ENCODE measurements at places on chromosomes 4 and X.

DNA sequence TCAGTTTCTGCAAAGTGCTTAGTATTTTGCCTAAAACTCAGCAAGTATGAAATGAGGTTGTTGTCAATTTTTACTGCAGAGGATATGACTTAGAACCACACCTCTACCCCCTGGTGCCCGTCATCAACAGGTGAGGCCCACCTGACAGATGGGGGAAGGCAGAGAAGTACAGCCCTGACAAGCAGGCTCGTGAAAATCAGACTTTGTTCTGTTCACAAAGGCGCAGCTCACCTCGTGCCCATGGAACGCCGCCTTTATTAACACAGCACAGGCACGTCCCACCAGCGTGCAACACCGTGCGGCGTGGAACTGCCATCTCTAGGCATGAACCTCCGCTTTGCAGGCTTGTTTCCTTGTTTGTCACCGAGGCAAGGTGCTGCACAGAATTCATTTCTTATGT, 13.3 kb downstream of the CYP4V2 start:
- no peak for DNase-seq

- DNase-seq, result peak; percentile 60
These were observed 298.4 kb downstream of the ARHGAP10 start for GRCh38 chr4:148030193-148030873.

DNA sequence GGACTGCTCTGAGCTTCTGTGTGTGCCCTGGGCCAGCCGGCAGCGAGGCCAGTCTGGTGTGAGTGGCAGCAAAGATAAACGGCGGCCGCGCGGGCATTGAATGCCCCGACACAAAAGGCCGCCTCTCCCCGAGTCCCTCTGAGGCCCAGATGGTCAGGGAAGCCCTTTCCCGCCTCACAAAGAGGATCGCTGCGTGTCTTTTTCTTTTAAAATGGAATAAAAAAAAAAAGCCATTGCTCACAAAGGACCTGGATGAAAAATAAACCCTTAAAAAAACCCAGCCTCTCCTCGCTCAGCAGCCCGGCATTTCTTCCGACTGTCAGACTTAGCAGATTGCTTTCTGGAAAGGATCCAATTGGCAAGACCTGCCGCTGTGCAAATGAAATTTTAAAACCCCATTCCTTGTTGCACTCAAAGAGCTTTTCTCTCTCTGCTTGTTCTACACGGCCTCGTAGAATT, 578.7 kb downstream of the BCOR start:
- DNase-seq, result peak; percentile 15

DNA sequence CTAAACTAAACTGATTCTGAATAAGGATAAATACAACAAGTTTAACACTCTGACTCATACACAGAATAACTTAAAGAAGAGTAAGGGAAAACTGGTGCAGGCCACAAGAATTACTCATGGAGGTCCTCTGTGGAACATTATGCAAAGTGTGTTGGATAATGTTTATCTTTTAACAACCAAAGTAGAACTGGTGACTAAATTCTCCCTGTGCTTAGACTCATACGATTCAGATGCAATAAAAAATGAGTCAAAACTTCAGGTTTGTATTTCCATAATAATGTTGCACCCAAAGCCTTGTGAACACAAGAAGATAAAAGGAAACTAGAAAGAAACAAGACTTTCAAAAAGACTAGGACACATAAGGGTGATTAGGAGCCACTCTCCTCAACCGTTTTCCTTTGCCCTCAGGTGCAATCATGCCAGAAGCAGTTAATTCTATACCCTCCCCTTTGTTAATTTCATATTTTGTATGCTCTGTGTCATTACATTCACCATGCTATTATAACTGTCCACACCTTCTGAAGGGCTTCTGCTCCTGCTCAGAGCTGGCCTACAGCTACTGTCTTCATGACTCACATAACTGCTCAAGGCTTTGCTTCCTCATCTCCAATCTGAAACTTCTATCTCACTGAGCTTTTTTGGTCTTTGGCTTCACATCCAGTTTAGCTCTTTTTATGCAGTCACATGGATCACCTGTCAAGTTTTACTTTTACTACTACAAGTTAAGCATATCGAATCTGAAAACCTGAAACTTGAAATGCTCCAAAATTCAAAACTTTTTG, 60.2 kb downstream of the KCNIP4 start:
- peak; percentile 54 for DNase-seq

DNA sequence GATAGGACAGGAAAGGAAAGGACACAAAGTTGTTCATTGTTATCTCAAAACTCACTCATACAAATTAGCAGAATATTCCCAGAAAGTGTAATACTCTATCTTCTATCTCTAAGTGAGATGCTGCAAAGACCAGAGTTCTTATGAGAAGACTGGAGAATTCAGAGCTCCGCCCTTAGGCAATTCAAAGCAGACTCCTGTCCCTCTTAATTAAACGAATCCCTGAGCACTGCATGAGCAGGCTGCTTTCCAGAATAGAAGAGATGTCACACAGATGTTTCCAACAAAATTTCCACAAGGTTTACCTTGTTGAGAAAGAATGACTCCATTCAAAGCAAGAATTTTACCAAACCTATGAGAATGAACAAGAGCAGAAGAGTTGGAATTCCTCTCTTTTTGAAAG, 630.8 kb upstream of the INTU start:
- no peak for DNase-seq

- DNase-seq, result no peak
These were observed 103.8 kb upstream of the LEF1 start for GRCh38 chr4:108272561-108272960.

GRCh38 chr4:156909010-156909409, 62.6 kb downstream of the PDGFC start:
- DNase-seq, result no peak

DNA sequence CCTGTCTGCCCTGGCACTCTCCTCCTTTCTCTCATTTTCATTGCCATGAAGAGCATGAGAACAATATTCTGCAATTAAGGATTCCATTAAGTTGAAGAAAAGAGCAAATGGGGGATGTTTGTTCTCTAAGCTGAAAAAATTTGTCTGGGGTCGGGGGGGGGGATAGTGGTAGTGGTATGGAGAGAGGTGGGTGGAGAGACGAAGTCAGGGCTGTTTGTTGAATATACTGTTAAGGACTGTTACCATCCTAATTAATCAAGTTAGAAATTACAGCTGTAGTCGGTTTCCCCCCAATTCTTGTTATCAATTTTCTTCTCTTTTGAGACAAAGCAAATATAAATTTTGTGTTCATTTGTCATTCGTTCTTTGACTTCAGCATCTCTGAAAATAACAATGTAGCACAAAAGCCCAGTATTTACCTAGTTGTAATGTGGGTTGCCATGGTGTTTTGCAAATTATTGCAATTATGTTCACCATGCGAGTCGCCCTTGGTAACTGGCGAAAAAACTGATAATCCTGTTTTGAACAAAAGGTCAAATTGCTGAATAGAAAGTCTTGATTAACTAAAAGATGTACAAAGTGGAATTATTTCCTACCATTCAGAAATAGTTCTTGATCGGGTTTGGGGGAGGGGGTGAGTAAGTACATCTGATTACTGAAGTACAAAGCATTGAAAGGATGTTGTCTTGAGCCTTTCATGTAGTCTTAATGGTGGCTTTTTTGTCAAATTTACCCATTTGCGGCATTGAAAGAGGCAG, 139.1 kb downstream of the ARX start:
- DNase-seq, result no peak

GRCh38 chr4:37794056-37794455, 32.4 kb upstream of the PGM2 start:
- DNase-seq, result no peak

DNA sequence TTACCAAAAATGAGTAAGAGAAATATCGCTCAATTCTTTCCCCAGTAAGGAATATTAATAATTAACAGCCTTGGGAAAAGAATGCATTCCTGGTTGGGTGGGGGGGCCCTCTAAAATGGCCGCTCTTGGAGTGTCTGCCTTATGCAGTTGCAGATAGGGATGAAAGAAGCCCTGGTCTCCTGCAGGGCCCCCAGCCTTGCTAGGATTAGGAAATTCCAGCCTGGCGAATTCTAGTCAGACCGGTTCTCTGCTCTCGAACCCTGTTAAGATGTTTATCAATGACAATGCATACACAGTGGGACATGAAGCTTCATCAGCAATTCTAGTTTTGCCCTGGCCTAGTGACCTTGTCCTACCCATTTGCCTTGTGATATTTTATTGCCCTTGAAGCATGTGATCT, 1047.7 kb upstream of the GRID2 start:
- DNase-seq, result no peak

- no peak for DNase-seq
These were observed 75.3 kb upstream of the RAPGEF2 start for GRCh38 chr4:159027535-159027934.

DNA sequence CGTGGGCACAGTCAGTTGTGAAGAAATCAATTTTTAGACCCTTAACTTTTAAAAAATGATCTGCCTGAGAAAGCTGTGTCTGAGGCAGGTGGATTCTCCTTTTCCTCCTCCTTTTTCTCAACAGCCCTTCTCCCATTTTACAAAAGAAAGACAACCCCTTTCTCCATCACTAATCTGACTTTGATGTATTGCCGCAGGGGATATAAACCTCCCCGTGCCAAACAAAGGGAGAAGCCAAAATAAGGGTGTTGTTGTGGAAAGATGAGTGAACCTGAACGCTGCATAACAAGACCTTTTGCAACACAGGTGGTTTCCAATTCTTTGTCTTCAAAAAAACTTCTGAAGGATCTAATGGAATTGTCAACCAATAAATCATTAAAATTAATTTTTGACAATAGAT, 8.4 kb upstream of the FHL1 start:
- no peak for DNase-seq

DNA sequence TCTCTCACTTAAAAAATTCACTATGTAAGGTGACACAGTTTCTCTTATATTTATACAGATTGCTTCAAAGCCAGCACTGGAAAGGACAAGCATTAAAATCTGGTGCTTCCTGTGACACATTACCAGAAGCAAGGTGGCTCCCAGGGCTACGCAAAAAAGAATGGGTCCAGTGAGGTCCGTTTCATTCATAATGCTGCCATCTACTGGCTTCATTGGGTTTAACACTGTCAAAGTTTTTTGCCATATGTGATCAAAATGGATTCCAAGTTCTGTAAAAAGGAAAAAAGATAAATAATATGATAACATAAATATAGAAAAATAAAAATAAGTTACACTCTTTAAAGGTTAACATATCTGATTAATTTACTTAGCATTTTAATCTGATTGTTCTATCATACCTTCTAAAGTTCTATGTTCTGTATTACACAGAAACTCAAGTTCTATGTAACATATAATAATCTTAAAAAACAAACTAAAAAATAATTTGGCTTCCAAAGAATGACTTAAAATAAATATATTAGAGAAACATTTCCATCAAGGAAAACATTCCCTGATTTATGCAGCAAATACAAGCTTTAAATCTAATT, 22.1 kb downstream of the YIPF7 start:
- peak; percentile 60 for DNase-seq

- DNase-seq, result no peak
These were observed 298.0 kb upstream of the TET2 start for GRCh38 chr4:104848597-104849225.

GRCh38 chrX:119055687-119056086, 17.1 kb upstream of the CT47C1 start:
- DNase-seq, result no peak

DNA sequence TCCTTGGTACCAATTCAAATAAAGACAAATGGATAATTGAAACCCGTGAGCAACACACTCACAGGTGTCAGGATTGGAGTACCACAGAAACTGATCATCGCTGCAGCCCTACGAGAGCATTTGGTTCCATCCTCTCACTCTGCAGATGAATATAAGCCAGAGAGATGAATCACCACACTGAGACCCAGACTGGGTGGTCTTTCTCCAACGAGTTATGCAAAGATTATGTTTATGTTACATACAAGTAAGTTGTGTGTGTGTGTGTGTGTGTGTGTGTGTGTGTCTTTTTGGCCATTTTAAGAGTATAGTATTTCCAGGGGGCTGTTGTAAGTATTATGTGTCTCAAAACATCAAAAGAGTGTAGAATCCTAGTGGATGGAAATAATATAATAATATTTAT, 329.5 kb upstream of the ZFP42 start:
- DNase-seq, result no peak

DNA sequence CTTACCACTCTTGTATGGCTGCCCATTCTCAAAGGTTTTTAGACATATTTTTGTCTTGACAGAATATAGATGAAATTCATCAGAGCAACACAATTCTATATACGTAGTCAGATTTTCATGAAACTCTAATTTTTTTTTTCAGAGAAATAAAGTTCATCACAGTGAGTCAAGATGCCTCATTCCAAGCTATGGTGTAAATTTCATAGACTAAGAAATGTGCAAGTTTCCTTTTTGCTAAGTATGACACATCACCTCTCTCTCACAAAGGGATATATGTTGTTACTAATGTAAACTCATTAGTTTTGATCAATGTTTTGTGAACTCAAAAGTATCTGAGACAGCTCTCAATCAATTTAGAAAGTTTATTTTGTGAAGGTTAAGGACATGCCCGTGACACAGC, 60.4 kb upstream of the ATXN3L start:
- DNase-seq, result peak; percentile 21

GRCh38 chr4:158811704-158812103, 42.9 kb downstream of the FNIP2 start:
- DNase-seq, result no peak

GRCh38 chrX:98924511-98924910, 1485.6 kb downstream of the PCDH19 start:
- no peak for DNase-seq

DNA sequence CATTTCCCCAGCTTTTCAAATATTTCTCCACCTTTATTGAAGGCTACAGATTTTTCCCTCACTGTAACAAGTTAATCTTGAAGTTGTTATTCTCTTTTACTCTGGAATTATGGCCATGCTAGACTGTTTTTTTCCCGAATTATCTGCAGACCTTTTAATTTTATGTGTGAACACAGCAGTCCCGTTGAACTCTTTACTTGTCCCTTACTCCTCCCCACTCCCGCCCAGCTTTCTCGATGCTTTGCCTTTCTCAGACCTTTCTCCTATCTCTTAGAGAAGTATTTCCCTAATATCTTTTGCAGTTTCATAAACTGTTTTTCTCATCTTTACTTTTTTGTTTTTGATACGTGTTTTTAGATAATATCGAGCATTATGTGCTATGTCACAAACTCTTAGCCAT, 776 bp downstream of the CEP44 start:
- peak; percentile 14 for DNase-seq

DNA sequence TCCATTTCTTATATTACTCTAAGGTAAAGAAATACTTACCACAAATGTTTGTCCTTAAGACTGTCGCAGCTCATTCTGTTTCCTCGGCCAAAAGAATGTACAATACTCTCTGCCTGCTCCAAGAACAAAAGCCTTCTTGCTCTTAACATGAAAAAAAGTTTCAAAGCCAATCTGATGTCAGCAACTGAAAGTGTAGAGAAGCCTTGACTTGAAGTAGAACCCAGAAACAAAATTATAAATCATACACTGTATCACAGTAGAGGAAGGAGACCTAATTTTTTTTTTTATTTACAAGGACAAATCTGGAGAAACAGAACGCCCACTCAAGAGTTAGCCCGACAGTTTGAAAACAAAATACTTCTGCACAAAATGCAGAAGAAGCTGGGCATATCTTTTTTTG, at the start of gene MCF2:
TSS of gene MCF2 (minus strand) at position 101 of the 400 bp plus-strand sequence. CDS start 56,423 bp downstream, outside the sequence.
- DNase-seq, result no peak

- DNase-seq, result no peak
These were observed 472.6 kb upstream of the CPEB2 start for GRCh38 chr4:14529653-14530052.

GRCh38 chr4:78601013-78601412, 49.4 kb downstream of the ANXA3 start:
- DNase-seq, result no peak

- no peak for DNase-seq
These were observed 211.1 kb downstream of the GUCY2F start for GRCh38 chrX:109270580-109271484.
